Activated CD4-positive, alpha-beta T cell treated with anti-CD3 and anti-CD28 coated beads, Interleukin-2, amount 50 U/mL, for 1 hour (primary cell): ENCODE measurements at places on chromosomes 7 and 10.
A peak's percentile ranks its signal among the peaks of the same experiment; 100 is the strongest.

DNA sequence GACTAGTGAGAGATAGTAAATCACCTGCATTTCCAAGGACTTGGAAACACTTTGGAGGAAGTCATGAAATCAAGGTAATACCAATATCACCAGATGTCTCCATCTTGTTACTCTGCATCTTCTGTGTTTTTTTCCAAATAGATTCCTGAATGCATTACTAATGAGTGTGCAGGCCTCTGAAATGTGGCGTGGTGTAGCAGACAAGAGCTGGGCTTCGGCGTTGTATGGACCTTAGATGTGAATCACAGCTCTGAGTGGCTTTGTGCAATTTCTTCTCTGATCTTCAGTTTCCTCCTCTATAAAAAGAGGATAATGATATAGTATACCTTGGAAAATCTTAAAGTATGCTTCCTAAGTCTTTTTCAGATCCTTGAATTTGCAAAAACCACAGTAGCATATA, 9.6 kb upstream of the MYPN start:
- DNase-seq = no peak

GRCh38 chr7:114229246-114229645, 185.4 kb upstream of the FOXP2 start:
- no peak for DNase-seq

- no peak for DNase-seq
Measured at GRCh38 chr7:42025635-42026375, 211.2 kb downstream of the GLI3 start.

GRCh38 chr7:151351027-151351426, 9.4 kb downstream of the NUB1 start:
- DNase-seq = peak; percentile 18

DNA sequence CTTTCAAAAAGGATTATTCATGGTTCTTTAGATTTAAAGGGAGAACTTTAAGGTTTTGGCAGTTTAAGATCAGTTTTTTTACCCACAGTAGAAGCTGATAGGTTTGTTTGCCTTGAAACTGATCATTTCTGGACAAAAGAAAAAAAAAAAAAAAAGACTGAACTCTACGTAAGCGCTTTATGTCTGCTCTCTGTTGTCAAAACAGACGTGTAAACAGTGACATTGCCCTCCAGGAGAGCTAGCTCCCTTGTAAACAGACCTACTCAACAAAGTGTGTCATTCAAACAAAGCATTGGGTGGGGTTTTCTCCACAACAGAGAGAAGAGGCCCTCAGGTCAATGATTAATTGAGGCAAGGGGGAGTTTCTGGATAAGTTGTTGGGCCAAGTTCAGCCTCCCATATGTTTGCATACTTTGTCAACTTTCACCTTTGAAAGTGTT, 568.1 kb upstream of the LRRN3 start:
- DNase-seq = no peak

GRCh38 chr7:159093351-159093971, 51.2 kb downstream of the VIPR2 start:
- no peak for DNase-seq
